CD4-positive, alpha-beta T cell treated with Interleukin-15 for 1 hour (primary cell): ENCODE measurements at places on chromosomes 16 and 17.
A peak's percentile ranks its signal among the peaks of the same experiment; 100 is the strongest.

DNA sequence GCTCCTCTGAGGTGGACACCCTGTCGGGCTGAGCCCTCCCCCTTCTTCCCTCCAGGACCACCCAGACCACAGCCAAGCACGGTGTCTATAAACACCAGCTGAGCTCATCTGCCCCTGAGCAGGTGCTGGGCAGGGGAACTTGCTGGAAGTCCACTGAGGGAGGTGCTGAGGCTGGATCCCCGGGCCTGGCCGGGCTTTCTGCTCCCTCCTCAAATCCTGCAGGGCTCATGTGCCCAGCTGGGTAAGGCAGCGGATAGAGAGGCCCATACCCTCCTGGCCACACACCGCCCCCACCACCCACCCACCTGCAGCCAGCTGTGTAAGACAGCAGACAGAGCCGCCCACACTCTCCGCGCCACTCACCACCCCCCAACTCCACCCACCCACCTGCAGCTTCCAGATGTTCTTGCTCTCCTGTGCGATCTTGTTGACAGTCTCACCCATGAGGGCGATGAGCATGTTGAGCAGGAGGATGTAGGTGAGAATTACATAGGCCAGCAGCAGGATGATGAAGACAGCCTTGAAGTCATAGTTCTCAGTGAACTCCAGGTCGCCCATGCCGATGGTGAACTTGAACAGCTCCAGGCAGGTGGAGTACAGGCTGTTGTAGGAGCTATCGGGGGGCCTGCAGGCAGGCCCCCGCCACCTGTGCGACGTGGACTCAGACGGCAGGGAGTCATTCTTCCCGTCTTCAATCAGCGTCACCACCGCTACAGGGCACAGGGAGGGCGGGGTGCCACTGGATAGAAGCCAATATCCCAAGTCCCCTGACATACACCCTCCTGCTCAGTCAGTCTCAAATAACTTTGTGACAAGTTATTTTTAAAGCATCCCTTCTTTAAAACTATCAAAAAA is 15.9 kb upstream of the TRPV3 start:
- no peak for DNase-seq

DNA sequence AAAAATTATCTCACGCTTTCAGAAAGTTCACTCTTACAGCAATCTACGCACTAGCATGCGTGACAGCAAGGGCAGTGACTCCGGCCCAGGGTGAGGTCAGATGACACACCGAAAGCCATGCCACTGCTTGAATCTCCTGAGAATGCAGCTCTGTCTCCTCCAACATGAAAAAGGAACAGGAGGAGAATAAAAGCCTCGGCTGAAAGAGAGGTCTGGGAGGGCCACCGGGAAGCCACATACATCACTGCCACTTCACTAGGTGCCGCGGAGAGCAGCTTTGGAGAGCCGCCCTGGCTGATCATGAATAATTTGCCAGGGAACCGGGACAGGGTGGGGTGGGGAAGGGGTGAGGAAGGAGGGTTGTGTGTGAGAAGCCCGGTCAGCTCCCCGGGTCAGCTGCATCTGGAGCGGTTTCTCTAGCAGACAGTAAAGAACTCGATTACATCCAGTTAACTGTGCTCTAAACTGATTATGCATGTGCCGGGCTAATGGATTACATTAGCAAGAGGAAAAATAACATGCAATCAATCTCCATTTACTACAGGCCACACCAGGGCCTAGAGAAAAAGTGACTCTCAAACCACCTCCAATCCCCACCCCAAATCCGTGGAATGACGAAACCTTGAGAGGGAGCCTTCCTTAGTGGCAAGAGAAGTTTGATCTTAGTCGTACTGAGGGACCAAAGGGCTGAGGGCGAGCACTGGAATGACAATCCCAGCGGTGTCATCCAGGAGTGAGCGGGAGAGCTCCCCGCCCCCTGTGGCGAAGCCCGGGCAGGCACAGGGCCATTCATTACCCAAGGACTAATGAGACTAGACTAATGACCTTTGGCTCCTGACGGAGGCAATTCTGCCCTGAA is 100.3 kb downstream of the ZFHX3 start:
- DNase-seq = no peak

- no peak for DNase-seq
Measured at GRCh38 chr17:38706505-38707216, 1.6 kb downstream of the MLLT6 start.

DNA sequence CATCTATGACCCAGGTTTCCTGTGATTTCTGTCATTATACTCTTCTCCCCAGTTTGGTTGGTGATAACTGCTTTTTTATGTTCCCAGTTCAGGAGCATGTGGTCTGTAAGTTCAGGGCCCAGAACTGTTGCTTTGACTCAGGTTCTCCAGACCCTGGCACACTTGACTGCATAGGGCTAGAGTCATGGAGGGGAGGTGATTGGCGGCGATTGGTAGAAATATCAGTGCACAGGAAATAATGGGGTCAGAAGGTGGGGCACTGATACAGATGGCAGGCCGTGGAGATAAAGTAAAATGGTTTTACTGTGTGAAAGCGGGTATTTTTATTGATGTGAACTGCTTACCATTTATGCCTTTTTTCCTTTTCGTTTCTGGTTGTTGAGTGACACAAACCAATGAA is 28.7 kb downstream of the TAC4 start:
- DNase-seq = no peak

DNA sequence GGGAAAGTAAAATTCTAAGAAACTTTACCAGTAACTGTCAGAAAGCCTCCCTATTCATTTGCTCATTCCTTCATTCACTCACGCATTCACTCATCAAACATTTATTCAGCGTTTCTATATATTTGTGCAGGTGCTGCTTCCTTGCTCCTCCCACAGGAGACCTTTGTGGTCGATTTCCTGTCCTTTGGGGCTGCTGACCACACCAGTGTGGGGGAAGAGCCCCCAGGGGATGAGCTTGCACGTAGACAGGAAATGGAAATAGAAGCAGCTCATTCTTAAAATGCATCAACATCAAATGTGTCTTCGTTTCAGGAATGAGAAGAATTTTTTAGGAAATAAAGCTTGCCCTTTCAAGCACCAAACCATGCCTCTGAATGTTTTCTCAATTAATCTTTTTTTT is 9.6 kb downstream of the PIK3R6 start:
- DNase-seq = peak; percentile 35

DNA sequence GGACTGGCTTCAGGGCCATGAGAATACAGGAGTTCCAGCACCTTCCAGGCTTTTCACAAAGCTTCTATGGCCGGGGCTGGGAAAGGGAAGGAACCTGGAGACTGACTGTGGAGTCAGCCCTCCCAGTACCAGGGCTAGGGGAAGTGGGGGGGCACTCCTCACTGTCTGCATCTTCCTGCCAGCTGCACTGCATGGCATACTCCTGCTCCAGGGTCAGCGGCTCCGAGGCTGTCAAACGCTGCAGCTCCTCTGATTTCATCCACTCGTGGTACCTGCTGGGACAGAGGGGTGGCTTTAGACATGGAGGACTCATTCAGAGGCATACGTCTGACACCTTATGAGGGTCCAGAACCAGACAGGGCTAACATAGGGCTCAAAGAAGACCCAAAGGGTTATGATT is 2.7 kb downstream of the NAT9 start:
- DNase-seq = no peak

- DNase-seq = no peak
Measured at GRCh38 chr17:49914096-49914490, 54.9 kb upstream of the DLX4 start.

DNA sequence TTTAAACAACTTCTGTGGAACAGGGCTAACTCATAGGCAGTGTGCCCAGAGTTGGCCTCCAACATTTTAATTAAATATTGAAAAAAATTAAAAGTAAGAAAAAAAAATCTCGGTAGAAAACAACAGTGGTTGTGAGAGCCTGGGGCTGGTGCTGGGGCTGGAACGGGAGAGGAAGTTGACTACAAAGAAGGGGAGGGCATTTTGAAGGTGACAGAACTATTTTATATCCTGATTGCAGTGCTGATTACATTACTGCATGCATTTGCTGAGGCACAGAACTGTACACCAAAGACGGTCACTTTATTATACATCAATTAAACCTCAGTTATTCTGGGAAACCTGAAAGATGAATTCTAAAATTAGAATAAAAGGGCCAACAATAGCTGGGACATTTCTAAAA is 142.5 kb downstream of the PARN start:
- DNase-seq = no peak

DNA sequence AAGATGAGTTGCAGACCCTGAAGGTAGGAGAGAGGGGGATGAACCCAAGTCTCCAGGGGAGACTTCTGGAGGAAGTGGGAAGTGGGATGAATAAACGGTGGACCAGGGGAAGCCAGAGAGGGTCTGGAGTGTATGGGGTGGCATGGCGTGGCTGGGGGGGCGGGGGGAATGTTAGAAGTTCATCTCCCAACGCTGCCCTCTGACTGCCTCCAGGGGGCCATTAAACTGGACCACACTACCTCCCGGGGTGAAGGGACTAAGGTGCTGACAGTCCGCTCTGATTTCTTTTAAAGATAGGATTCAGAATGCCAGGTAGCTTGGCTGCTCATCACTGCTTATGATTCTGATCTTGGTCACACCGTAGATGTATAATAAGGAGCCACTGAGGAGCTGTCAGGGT is 21.2 kb downstream of the ST3GAL2 start:
- no peak for DNase-seq

DNA sequence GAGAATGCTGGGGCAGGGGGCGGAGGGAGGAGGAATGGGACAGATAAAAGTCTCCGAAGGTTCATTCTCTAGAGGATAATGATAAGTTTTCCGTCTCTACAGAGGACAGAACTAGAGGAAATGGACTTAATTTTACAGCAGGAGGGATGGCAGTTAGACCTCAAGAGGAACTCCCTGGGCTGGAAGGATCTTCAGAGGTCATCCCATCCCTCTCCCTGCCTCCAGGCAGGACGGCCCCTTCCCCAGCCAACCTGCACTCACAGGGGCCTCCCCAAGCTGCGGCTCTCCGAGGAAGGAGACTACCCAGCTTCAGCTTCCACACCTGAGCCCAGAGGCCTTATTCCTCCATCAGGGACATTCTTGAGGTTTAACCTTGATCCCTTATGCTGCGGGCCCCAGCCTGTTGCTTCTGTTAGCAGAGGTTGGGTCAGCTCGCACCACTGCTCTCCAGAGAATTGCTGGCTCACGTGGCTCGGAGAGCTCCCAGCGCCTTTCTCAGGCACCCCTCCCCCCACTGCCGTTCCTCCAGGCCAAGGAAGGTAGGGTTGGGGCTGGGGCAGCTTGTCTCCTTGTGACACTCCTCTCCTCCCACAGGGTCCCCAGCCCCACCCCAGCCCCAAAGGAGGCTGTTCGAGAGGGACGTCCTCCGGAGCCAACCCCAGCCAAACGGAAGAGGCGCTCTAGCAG is 8.5 kb downstream of the ELOB start:
- DNase-seq = no peak

GRCh38 chr17:33500151-33500550 is 207.1 kb upstream of the ASIC2 start:
- no peak for DNase-seq

DNA sequence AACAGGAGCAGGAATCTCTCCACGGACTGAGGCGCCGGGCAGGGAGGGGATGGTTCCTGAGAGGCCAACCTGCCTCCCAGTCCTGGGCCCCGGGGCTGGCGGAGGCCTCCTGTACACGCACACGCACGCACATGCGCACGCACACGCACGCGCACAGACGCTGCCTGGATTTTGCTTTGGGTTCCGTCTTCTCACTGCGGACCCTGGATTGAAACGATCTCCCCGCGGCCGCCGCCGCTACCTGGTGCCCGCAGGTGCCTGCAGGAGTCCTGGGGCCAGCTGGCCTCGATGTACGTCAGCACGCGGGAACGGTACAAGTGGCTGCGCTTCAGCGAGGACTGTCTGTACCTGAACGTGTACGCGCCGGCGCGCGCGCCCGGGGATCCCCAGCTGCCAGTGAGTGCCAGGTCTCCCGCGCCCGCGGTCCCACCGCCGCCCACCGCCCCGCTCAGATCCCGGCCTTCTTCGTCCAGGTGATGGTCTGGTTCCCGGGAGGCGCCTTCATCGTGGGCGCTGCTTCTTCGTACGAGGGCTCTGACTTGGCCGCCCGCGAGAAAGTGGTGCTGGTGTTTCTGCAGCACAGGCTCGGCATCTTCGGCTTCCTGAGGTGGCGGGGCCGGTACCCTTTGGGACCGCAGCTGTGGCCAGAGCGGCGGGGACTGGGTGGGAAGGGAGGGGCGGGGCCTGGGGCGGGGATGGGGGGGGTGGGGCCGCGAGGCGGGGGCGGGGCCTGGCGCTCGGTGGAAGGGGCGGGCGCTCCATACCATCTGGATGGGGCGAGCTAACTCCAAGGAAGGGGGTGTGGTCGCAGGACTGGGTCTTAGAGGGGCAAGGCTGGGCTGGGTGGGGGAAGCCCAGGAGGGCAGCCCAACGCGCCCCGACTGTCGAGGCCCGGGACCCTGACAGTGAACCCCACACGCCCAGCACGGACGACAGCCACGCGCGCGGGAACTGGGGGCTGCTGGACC is 12.3 kb downstream of the CES4A start:
- DNase-seq = peak; percentile 67

- DNase-seq = no peak
Measured at GRCh38 chr17:78039581-78039980, 81.1 kb downstream of the TNRC6C start.

DNA sequence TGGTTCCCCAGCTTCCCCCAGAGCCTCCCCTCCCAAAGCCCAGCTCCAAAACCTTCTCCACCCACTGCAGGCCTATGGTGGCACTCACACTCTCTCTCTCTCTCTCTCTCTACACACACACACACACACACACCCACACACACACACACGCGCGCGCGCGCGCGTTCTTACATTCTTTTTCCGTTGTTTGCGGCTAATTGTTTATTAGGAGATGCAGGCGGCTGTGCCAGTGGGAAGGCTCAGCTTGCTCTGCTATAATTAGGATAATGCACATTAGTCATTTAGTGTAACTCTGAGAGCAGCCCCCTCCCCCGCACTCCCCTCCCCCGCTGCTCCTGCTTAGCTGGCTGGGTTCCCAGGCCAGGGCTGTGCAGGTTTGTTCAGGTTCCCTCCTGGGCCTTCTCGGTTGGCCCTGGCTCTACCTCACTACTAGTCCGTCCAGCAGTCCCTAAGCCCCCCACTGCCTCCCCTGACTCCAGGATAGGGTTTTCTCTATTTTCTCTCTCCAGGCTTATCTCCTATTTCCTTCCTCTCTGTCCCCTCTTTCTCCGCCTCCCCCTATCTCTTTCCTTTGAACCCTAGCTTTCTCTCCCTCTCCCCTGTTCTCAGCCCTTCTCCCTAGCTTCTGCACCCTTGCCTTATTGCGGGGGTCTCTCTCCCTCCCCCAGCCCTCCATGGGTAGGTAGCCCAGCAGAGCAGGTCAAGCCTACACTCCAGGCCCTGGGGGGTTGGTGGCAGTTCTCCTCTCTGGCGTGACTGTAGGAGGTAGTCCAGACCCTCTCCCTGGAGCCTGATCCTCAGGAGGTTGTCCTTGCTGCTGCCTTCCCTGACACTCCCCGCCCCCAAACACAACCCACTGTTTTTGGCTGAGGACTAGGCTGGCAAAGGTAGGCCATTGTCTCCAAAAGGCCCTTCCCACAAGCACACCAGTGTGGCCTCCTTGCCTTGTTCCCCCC is 34.0 kb downstream of the TMEM132E start:
- no peak for DNase-seq

GRCh38 chr17:71500761-71501555 is 619.9 kb upstream of the SOX9 start:
- no peak for DNase-seq

DNA sequence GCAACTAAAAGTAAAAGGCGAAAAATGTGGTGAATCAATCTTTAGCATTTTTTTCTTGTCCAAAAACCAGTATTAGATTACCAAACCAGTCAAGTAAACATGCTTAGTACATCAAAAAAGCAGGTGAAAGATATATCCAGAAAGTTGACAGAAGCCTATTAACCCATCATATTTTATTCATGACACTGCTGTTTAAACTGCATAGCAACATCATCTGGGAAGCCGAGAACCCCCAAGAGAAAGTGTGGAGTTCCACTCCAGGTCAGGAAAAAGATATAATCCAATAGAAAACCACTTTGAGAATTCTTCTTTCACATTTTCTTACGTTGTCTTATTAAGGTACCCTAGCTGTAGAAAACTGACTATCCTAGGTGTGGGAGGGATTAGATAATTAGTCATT is 466.8 kb upstream of the CDH8 start:
- no peak for DNase-seq
